Activated T-cell treated with anti-CD3 and anti-CD28 coated beads, Interleukin-2, amount 50 U/mL, for 72 hours (primary cell): ENCODE measurements at places on chromosomes 16 and 17. TPM values are rescaled to one million over a fixed set of nuclear protein-coding genes. Genes with fewer than 3 reads are reported as not detected.

TMEM88 gene
- total RNA-seq: 5.3 TPM

PDIA2 gene
- total RNA-seq: not detected

DNA sequence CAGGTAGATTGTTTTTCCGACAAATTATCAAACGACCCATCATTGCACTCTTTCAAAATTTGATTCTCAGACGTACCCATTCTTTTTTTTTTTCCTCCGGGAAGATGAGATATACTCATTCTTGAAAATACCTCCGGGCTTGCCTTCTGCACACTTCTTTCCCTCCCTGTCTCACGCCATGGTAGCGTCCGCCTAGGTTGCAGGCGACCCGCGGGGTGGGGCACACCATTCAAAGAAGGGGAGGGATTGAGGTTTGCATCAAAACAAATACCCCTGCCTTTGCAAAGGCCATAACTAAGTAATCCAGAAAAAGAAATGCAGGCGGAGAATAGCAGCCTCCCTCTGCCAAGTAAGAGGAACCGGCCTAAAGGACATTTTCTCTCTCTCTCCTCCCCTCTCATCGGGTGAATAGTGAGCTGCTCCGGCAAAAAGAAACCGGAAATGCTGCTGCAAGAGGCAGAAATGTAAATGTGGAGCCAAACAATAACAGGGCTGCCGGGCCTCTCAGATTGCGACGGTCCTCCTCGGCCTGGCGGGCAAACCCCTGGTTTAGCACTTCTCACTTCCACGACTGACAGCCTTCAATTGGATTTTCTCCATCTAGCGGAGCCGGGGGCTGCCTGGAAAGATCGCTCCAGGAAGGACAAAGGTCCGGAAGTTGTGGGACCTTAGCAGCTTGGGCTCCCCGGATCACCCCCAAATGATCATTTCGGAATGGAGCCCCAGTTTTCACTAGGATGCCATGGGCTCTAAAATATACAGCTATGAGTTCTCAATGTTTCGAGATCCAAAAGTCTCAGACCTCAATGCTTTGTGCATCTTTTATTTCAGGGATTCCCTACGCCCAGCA lies 843 bp downstream of the TP53 start:
- peak overlapping the region; percentile 99 for H3K27ac ChIP-seq
- H3K27me3 ChIP-seq: no peaks in the 10 kb centered on the region
- peak; percentile 82 for DNase-seq
- H3K4me3 ChIP-seq: peak overlapping the region; percentile 97

SDK2 gene
- 0.26 TPM for total RNA-seq

- no peak for DNase-seq
- H3K4me1 ChIP-seq: no peaks in the 10 kb centered on the region
- no peaks in the 10 kb centered on the region for H3K27me3 ChIP-seq
- H3K27ac ChIP-seq: no peak overlapping the region
- H3K4me3 ChIP-seq: no peak overlapping the region
- peaks cover 3% of the 10 kb centered on the region for H3K36me3 ChIP-seq
Observed at GRCh38 chr16:65069065-65069464, 52.8 kb downstream of the CDH11 start.

DNA sequence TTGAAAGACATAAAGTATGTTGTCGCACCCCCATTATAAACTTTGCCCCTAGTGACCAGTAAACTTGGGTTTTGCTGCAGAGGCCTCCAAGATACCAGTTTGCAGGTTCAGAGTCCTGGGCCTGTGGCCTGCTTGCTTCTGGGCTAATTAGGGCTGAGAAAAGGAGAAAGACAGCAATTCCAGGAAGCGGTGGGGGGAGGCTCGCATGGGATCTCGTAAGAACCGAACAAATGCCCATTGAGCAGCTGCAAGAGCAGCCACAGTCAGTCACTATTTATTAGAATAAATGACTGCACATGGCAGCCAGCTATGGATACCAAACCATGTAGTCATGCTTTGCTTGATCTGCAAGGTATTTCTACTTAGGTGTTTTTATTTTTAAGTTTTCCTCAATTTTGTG lies 4.9 kb downstream of the SHISA9 start:
- no peaks in the 10 kb centered on the region for H3K36me3 ChIP-seq
- H3K4me3 ChIP-seq: no peak overlapping the region
- no peaks in the 10 kb centered on the region for H3K4me1 ChIP-seq
- peaks cover 63% of the 10 kb centered on the region for H3K27me3 ChIP-seq

DNA sequence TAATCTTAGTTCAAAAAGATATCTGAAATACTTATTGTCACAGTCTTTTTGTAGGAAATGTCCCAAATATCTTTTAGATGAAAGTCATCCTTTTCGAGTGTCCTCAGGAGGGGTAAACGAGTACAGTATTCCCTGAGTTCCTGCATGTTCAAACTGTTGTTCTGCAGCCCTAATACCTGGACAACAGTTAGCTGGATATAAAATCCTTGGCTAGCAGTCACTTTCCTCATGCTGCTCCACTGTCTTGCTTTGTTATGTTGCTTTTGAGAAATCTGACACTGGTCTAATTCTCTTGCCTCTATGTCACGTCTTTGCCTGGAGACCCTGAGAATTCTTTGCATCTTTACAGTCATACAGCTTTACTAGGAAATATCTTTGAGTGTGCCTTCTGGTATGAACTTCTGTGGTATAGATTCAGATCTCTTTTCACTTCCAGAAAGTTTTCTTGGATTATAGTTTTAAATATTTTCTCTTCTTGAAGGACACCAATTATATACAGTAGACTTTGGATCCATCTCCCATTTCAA lies 9.5 kb downstream of the MBTD1 start:
- H3K4me1 ChIP-seq: peaks cover 26% of the 10 kb centered on the region
- no peak overlapping the region for H3K27ac ChIP-seq

- H3K4me3 ChIP-seq: peak overlapping the region; percentile 100
- DNase-seq: no peak
- H3K27me3 ChIP-seq: no peaks in the 10 kb centered on the region
- peak overlapping the region; percentile 97 for H3K27ac ChIP-seq
- H3K4me1 ChIP-seq: peaks cover 67% of the 10 kb centered on the region
- H3K36me3 ChIP-seq: peaks cover 6% of the 10 kb centered on the region
Observed at GRCh38 chr17:46192189-46192438, 1.1 kb downstream of the KANSL1 start.

GRCh38 chr17:40341808-40342503 lies 22.6 kb downstream of the GJD3 start:
- H3K27ac ChIP-seq: no peak overlapping the region
- DNase-seq: peak; percentile 35
- H3K4me1 ChIP-seq: peaks cover 76% of the 10 kb centered on the region
- H3K36me3 ChIP-seq: no peaks in the 10 kb centered on the region

- H3K36me3 ChIP-seq: peaks cover 2% of the 10 kb centered on the region
- no peak overlapping the region for H3K4me3 ChIP-seq
- peaks cover 7% of the 10 kb centered on the region for H3K4me1 ChIP-seq
- DNase-seq: no peak
- H3K27ac ChIP-seq: no peak overlapping the region
Observed at GRCh38 chr17:36055921-36056520, 8.1 kb upstream of the CCL18 start.
